Fibroblast of villous mesenchyme (primary cell): ENCODE measurements at places on chromosomes 5 and 9. TPM values are rescaled to one million over a fixed set of nuclear protein-coding genes. Genes with fewer than 3 reads are reported as not detected.

- no peak for DNase-seq
Observed at GRCh38 chr9:134836406-134836970, 44.1 kb upstream of the FCN2 start.

- DNase-seq: peak; percentile 25
Observed at GRCh38 chr9:109118808-109119438, 824 bp downstream of the TMEM245 start.

TTC16 gene
- total RNA-seq: not detected in 2 replicates

- DNase-seq: no peak
Observed at GRCh38 chr9:112334432-112334841, 1.0 kb upstream of the PTBP3 start.

- no peak for DNase-seq
Observed at GRCh38 chr5:115274584-115274983, 11.9 kb upstream of the PGGT1B start.

GRXCR2 gene
- not detected in 2 replicates for total RNA-seq

DNA sequence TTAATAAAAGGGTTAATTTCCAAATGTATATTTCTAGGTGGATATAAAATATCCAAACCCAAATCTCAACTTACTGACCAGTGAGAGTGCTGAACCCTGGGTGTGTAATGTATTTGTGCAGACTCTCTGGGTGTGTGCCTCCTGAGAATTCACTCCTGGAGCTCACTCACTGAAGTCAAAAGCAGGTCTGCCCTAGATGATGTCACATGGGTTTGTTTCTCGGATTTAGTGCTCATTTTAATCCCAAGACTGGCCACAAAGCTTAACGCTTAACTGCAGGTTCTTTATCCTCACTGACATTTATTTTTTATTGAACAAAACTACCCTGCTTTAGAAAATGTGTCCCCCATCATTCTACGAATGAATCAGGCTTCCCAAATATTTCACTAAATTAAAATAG lies 179.4 kb downstream of the PPP2R2B start:
- no peak for DNase-seq

CDKN2B gene
- total RNA-seq: 43.2 and 58.3 TPM in 2 replicates

PRLR gene
- 0.97 and 3.5 TPM in 2 replicates for total RNA-seq

DNA sequence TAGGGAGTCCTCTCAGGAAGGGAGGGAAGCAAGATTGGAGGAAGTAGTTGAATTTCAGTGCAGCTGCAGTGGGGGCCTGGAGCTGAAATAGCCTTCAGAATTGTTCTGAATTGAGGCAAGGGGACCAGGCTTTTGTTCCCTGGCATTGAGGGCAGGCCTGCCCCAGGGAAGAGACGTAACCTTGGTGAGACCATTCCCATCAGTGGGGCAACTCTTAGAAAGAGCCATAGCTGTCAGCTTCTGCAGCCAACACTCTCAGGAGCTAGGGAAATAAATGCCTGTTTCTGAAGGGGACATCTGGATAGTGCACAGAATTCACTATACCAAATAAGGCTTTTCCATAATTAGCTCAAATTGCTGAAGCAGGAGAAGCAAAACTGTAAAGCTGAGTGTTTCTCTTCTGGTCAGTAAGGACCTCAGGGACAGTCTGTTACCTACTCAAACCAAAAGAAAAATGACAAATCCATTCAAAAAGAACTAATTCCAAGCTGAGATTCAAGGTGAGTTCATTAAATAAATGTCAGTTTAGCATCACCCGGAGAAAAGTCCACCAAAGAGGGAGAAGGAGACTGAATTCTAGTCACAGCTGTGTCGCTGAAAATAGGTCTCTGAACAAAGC lies 44.0 kb downstream of the LYRM7 start:
- DNase-seq: no peak

GRCh38 chr9:105114964-105115728 lies 129.3 kb upstream of the SLC44A1 start:
- DNase-seq: peak; percentile 89

PCDHGA8 gene
- 3.0 and 3.2 TPM in 2 replicates for total RNA-seq

TMC1 gene
- under 0.01 and 1.3 TPM in 2 replicates for total RNA-seq

DNA sequence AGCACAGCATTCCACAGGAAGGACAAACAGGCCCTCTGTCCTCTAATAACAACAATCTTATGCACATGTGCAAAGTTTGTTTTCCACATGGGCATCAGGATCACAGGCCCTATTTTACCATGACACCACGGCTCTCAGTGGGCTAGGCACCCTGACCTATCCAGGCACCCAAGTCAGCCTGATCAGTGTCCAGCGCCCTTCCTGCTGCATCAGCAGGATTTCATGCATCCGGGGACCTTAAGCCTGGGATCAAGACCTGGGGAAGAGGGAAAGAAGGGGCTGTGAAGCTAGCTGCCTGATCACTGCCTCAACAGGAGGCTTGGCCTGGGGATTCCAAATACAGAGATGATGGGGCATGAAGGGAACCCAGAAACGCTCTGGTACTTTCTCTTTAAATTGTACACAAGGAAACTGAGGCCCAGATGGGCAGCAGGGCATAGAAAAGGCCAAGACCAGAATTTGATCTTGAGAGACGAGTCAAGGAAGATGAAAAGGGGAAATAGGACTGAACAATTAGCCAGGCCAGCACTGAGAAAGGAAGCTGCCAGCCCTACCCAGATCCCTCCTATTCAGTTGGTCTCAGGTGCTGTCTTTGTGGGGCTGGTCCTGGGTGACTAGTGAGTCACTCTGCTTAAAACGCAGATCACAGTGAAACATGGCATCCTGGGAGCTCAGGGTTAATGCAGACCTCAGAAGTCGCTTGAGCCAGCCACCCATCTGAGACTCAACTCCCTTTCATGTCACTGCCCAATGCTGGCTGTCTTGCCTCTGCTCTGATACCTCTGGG lies 57.9 kb downstream of the SHB start:
- DNase-seq: no peak

B4GALT1 gene
- 23.8 and 28.5 TPM in 2 replicates for total RNA-seq

ACTBL2 gene
- 0.43 and 0.97 TPM in 2 replicates for total RNA-seq

- no peak for DNase-seq
Observed at GRCh38 chr5:107103522-107103921, 567.2 kb downstream of the EFNA5 start.

DNA sequence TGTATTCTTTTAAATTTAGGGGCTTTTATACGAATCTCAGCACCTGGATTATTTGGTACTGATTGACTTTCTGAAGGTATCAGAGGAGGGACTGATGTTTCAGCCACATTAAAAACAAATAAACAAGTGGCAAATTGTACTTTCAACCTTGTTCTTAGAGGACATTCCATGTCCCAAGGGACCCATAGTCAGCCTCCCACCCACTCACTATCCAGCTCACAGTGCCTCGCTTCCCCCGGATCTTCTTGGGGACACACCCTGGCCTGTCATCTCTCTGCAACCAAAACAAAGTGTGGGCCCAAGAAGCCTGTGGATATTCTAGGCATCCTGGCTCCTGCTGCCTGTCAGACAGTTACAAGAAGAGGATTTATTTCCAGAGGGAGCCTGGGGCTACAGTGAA lies 8.8 kb upstream of the BOD1 start:
- no peak for DNase-seq

ZFP2 gene
- under 0.01 and 0.86 TPM in 2 replicates for total RNA-seq

IL5 gene
- not detected in 2 replicates for total RNA-seq

DNA sequence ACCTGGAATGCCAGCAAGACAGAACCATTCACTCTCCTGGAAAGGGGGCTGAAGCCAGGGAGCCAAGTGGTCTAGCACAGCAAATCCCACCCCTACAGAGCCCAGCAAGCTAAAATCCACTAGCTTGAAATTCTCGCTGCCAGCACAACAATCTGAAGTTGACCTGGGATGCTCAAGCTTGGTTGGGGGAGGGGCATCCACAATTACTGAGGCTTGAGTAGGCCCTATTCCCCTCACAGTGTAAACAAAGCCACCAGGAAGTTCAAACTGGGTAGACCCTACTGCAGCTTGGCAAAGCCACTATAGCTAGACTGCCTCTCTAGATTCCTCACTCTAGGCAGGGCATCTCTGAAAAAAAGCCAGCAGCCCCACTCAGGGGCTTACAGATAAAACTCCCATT lies 17.3 kb downstream of the RIGI start:
- no peak for DNase-seq

DNA sequence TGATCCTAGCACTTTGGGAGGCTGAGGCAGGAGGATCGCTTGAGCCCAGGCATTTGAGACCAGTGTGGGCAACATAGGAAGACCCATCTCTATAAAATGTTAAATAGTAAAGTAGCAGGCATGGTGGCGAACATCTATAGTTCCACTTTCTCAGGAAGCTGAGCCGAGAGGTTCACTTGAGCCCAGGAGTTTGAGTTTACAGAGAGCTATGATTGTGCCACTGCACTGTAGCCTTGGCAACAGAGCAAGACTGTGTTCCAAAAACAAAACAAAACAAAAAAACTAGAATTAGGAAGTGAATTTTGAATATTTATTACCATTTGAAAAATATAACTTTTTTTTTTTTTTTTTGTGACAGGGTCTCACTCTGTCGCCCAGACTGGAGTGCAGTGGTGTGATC lies 26.8 kb upstream of the PAX5 start:
- DNase-seq: no peak

DNA sequence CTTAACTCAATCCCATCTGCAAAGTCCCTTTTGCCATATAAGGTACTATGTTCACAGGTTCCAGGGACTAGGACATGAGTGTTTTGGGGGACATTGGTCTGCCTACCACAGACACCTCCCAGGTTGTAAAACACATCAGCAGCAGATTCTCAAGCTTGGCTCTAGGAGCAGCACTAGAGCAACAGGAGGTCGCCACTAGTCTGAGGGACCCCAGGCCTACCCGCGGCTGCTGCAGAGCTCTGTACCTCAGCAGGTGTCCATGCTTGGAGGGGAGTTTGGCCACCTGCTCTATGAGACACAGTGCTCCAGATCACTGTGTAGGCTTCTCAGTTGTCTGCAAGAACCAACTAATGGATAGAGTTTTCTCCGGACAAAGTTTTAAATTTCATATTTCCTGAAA lies 262.2 kb upstream of the ARRDC3 start:
- no peak for DNase-seq

DNA sequence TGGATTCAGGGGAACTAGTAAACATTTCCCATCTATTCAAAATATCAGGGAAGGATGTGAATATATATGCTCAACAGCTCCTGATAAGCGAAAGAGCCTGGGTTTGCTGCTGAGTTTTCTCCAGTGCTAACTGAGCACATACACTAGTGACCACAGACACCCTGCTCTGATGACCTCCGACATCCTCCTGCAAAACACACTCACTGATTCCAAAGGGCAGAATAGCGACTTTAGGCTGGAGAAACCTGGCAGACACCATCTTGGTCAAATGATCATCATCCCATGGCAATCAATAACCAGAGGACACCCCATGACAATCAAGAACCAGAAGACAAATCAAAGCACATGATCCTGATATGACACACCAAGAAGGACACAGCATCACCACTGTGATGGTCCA lies 9.2 kb upstream of the GADD45G start:
- DNase-seq: no peak

GRCh38 chr5:81754621-81755020 lies 3.7 kb upstream of the SSBP2 start:
- DNase-seq: no peak

ASTN2 gene
- total RNA-seq: 3.9 and 5.6 TPM in 2 replicates

DNA sequence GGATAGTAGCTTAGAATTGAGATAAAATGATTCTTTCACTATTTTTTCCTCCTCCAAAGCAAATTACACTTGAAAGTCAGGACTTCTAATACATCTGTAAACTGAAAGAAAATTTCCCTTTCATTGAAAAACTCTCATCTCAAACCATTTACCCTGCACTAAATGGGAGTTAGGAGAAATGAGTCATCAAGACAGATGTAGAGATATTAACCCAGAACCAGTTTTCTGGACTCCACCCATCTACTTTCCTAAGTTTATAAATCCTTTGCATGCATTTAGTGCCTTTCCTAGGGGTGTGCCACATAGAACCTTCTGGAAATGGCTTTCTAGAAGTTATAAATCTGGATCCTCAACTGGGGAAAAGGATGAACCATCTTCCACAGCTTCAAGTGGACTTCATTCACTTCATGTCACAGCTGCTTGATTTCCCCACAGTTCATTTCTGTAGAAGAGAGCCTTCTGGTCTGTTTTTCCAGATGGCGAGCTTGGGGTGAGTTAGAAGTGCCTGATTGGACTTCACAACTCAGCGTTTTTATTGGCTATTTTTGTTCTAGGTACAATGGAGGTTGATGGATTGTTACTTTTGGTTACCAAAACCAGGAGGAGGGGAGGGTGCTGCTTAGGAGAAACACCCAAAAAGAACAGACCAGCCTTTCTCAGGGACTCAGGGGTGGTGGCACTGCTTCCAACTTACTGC lies 72.5 kb upstream of the GPR151 start:
- DNase-seq: peak; percentile 6

GRCh38 chr5:110727025-110727314 lies 499 bp upstream of the TMEM232 start:
- no peak for DNase-seq

IL7R gene
- total RNA-seq: 12.9 and 74.7 TPM in 2 replicates

GRCh38 chr9:79446523-79447307 lies 125.0 kb upstream of the TLE4 start:
- DNase-seq: peak; percentile 2

GRCh38 chr9:74951725-74952151 lies 974 bp downstream of the C9orf40 start:
- peak; percentile 42 for DNase-seq

- no peak for DNase-seq
Observed at GRCh38 chr5:172695232-172696054, 54.4 kb downstream of the NEURL1B start.

GRCh38 chr5:116600876-116601275 lies 26.3 kb upstream of the SEMA6A start:
- DNase-seq: peak; percentile 18

- DNase-seq: no peak
Observed at GRCh38 chr5:19172926-19173470, 815.0 kb downstream of the CDH18 start.

DNA sequence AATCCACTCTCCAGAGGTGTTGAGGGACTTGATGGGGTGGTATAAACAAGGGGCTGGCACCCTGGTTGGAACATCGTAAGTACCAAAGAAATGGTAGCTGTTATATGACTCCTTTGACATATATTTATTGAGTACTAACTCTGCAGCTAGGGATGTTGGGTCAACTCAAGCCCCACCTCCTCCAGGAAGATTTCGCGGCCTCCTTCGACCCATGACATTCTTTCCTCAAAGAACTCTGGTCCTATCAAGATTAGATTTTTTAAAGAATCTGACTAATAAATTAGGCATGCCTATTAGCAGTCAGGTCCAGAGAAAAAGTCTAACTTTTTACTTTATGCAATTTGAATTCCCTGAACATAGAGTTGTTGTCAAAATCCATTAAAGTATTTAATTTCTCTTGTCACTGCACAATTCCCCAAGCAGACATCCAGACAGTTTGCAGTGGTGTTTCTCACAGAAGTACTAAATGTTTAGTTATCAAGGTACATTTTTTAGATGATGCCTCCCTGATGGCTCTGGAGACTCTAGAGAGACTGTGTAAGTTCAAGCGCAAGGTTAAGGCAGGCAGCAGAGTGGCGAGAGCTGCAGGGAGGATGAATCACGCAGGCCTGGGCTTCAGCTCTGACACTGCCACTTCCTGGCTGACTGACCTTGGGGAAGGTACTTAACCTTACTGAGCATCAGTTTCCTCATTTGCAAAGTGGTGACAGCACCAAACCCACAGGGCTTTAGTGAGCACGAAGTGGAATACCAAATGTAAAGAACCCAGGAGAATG lies 209.6 kb downstream of the TTLL11 start:
- peak; percentile 65 for DNase-seq
